Activated CD4-positive, alpha-beta T cell treated with anti-CD3 and anti-CD28 coated beads, Interleukin-2, amount 50 U/mL, for 16 hours (primary cell): ENCODE measurements at places on chromosomes 5 and 9.

- DNase-seq, result peak; percentile 68
Observed at GRCh38 chr5:112848116-112848811, 12.8 kb upstream of the SRP19 start.

DNA sequence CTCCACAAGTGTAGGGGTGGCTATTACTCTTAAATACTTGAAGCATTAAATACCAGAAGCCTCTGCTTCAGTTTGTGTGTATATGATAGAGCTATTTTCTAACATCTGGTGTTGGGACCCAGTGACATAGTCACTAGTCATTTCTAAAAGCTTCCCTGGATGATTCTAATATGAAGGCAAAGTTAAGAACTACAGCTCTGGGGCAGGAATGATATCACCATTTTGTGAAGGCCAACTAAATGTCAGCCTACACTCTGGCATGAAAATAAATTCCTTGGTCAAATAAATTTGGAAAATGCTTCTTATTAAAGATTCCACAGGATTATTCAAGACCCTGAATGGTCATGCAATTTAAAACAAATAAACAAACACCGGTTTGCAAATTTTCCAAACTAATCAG lies 197.7 kb downstream of the PLK2 start:
- DNase-seq, result no peak

- DNase-seq, result no peak
Observed at GRCh38 chr9:105083256-105083655, 155.3 kb upstream of the ABCA1 start.

GRCh38 chr9:76718166-76718565 lies 46.1 kb upstream of the PCA3 start:
- DNase-seq, result no peak

GRCh38 chr9:15144622-15145061 lies 162.4 kb downstream of the TTC39B start:
- DNase-seq, result no peak

GRCh38 chr9:18542837-18543405 lies 69.0 kb downstream of the ADAMTSL1 start:
- DNase-seq, result no peak

GRCh38 chr5:112878760-112879159 lies 17.7 kb downstream of the SRP19 start:
- DNase-seq, result peak; percentile 80

DNA sequence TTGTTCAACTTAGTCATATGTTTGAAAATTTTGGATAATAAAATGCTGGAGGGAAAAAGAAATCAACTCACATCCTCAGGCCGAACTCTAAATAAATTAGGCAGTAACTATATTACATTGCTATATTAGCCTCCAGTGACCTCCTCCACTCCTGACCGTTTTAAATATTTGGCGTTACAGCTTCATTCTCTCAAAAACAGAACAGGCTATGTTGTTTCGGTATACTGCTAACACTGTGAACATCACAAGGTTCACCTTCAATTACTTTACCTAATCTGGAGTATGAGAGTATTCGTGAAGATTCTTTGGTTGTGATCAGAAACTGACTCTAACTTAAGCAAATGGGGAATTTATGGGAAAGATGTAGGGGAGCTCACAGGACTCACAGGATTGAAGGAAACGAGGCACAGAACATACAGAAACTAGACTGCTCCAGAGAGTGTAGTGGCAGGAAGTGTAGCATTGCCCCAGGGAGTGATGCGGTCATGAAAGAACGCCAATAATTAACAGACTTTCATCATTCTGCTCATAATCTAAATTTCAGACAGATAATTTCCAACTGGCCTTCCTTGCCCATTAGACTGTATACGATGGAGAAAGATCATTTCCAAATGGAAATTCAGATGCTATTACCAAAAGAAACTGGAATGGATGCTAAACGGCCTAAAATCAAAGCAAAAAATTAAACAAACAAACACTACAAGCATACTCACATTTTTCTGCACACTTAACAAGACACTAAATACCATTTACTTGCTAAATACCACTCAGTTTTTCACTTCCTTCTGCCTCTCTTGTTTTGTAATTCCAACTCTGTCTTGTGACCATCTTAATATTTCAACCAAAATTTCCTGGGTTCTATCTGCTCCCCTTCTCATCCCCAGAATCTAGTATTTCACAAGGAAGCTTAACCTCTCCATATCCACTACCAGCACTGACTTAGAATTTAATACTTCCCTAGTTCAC lies 110.1 kb upstream of the LPAR1 start:
- no peak for DNase-seq

- no peak for DNase-seq
Observed at GRCh38 chr5:158855510-158855909, 244.2 kb downstream of the EBF1 start.

DNA sequence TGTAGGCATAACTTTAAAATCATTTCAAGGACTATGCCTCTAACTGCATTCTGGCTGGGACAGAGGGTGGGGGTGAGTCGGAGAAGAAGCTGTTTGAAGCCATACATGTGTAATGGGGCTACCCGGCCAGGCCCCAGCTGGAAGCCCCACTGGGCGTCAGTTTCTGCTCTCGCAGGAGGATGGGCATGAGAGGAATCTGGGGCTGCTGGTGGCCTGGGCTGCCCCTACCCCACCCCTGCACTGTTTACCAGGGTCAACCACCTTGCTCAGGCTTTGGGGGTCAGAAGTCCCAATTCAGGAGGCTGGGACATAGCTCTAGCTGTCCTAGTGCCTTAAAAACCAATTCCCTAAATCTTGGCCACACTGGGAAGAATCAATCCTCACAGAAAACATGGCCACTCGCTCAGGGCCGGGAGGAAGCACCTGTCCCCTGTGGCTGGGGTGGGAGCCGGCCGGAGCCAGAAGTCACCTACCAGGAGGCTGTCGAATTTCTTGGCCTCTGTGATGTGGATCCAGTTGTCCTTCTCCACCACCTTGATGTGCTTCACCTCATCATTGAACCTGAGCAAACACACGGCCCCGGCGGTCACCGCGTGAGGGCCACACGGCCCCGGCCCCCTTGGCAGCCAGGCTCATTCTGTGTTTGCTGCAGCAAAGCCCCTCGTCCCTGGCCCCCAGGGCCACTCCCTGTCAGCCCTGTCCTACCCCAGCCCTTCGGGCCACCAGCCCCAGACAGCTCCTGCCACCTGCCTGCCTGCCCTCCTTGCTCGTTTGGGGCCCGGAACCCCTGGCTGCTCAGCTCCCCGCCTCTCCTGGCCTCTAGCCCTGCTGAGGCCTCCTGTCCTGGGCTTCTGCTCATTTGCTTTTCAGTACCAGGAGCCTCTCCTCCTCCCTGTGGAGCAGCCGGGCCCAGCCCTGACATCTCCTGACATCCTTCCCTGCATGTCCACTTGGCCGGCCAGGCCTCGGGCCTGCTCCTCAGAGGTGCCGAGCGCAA lies 33.6 kb upstream of the SARDH start:
- DNase-seq, result no peak

- no peak for DNase-seq
Observed at GRCh38 chr5:449151-449550, 6.2 kb downstream of the EXOC3 start.

DNA sequence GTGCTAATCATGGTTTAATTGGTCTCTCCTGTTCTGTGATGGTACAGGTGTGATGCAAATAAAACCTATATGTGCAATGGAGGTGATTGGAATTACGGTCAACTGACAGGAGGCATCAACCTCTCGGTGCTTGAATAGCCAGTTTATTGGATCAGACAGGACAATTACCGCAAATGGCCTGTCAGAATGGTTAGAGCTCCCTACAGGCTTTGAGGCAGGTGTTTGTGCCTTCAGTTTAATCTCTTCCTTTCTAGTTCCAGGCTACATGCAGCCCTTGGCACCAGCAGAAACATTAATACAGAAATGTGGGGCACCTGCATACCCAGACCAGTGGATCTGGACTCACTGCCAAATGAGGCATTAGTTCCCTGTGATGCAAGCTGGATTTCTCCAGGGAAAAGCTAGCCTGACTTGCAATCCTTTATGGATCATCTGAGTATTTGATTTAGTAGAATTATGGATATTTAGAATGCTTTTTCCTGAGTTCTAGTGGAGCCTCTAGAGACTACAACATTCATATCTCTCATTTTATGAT lies 128.6 kb downstream of the MAT2B start:
- DNase-seq, result no peak

GRCh38 chr5:115349001-115349817 lies 52.8 kb upstream of the CCDC112 start:
- peak; percentile 7 for DNase-seq

DNA sequence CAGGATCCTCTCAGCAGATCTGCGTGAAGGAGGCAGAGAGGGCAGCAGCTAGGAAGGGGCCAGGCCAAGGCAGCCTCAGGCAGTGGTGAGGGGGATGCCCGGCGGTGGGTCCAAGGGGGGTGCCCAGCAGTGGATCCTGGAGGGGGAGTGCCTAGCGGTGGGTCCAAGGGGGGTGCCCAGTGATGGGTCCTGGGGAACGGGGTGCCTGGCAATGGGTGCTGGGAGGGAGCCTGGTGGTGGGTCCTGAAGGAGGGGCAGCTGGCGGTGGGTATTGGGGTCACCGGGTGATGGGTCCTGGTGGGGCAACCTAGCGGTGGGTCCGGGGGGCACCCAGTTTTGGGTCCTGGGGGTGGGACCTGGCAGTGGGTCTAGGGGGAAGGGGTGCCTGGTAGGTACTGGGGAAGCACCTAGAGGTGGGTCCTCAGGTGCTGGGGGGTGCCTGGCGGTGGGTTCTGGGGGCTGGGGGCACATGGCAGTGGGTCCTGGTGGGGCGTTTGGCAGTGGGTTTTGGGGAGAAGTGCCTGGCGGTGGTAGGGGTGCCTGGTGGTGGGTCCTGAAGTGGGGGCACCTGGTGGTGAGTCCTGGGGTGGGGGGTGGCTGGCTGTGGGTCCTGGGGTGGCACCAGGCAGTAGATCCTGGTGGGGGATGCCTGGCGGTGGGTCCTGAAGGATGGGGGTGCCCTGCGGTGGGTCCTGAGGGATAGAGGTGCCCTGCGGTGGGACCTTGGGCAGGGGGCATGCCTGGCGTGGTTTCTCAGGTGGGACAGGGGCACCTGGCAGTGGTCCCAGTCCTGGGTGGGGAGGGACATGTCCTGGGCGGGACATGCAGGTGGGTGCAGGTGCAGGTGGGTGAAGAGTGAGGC lies 1.9 kb downstream of the LRRC14B start:
- DNase-seq, result no peak

- no peak for DNase-seq
Observed at GRCh38 chr5:158881091-158881880, 218.4 kb downstream of the EBF1 start.

GRCh38 chr5:4023091-4023752 lies 427.6 kb downstream of the IRX1 start:
- DNase-seq, result no peak

GRCh38 chr5:169702693-169703481 lies 65.8 kb downstream of the DOCK2 start:
- peak; percentile 61 for DNase-seq

GRCh38 chr9:68949271-68950000 lies 64.5 kb downstream of the PRKACG start:
- peak; percentile 37 for DNase-seq

GRCh38 chr5:67315082-67315989 lies 118.7 kb upstream of the CD180 start:
- DNase-seq, result no peak

GRCh38 chr9:131477367-131477766 lies 25.4 kb upstream of the POMT1 start:
- DNase-seq, result no peak

DNA sequence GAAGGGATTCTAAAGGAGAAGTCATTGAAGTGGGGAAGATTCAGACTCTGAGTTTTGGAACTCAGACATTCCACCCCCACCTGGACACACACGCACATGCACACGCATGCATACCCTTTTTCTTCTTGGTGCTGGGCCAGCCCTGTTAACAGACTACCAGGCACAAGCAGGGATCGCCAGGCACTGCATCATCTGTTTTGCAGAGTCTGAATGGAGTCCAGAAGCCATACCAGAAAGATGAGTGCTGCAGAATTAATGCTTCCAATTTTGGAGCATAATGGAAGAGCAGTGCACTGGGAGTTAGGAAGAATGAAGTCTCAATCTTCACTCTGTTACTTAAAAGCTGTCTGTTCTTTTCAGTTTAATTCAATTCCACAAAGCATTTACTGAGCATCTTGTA lies 95.5 kb downstream of the PDE8B start:
- DNase-seq, result no peak

DNA sequence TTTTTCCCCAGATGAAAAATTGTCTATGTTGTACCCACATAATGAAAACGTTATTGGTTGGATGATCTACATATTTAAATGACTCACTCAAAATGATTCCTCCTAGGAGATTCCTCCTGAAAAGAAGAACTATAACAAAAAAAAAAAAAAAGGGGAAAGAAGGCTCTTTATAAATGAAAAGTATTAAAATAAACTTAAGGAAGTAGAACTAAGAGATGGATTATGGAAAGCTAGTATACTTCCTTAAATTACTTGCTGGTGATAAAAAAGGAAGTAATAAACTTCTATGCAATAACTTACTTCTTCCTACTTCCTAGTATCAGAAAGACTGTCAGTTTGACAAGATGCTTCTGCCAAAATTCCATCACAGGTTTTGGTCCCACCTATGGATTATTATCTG lies 1087.7 kb downstream of the CDH12 start:
- no peak for DNase-seq

- DNase-seq, result no peak
Observed at GRCh38 chr5:81773574-81773973, 22.7 kb upstream of the SSBP2 start.

GRCh38 chr5:66863243-66864170 lies 267.3 kb downstream of the MAST4 start:
- no peak for DNase-seq

DNA sequence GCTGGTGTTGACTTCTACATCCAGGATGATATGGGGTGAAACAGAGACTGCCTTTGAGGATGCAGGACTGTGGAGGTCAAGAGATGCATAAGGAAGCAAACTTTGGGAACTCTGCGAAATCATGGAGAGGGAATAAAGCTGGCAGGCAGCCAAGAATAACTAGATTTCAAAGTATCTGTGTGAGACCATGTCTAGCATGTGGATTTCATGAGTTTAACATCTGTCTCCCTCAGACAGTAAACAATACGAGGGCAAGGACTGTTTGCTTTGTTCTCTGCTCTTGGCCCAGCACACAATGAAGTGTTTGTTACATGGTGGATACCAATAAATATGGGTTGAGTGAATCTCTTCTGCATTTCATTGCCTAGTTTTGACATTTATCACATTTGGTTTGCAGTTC lies 71.3 kb downstream of the RASEF start:
- DNase-seq, result no peak

DNA sequence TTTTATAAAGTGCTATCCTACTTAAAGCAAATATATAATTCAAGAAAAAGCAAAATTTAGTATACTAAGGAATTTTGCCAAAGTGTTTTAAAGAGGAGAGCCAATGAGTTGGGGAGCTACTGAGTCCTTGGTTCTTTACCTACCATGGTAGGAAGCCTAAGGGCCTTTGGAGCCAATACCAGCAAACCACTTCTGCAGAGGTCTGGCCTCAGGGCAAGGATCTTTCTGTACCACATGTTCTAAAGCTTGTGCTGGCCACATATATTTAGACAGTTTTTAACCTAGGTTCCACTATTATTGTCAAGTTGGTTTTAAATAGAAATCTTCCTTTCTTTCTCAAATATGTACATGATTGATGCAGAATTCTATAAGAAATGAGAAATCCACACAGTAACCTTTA lies 172.3 kb upstream of the NREP start:
- DNase-seq, result no peak
